HTR-8/SVneo (cell line): ENCODE measurements at places on chromosomes 13 and 19.

- no peak for DNase-seq
Measured at GRCh38 chr19:40378509-40378908, 11.5 kb downstream of the HIPK4 start.

DNA sequence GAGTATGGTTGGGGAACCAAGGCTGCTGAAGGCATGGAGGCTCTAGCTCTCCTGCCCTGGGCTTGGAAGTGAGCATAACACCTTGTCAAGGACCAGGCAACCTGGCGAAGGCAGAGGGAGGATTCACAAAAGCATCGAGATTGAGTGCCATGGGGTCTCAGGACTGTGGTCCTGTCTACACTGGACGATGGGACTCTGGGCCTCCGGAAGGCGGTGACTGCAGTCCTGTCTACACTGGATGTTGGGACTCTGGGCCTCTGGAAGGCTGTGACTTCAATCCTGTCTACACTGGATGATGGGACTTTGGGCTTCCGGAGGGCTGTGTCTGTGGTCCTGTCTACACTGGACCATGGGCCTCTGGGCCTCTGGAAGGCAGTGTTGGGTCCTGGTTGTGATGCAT, 290.4 kb downstream of the TEX29 start:
- DNase-seq = no peak

DNA sequence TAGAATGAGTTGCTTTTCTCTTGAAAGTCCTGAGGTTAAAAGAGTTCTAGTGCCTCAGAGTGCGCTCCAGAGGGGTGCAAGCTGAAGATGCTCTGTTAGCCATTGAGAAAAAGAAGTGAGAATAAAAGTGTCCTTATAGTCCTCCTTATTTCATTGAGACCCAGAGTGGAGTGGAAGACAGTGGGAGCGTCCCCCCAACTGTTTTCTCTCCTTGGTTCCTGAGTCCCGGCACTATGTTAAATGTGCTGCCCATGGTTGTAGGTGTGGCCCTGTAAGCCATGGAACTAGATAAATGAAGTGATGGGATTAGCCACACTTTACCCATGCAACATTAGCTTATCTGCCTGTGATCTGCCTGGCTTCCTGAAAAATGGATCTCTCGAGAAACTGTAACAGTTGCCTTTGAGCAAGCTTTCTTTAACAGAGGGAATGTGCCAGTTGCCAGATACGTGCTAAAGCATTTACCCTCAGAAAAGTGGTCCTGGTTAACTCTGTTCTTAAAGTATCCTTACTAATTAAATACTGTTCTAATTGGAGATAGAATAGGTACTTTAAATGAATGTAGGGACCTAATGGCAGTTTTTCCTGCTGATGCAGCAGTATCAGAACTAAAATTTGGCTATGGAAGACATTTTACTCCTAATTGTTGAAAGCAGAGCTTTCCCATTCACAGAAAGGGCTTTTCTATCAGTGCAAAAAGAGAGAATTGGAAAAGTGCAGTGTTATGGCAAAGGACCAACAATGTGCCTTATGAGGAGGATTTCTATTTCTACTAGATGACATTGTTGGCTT, 21.4 kb upstream of the PSG9 start:
- no peak for DNase-seq

GRCh38 chr13:106570299-106570852, 2.4 kb upstream of the ARGLU1 start:
- no peak for DNase-seq

GRCh38 chr13:49354719-49355118, 89.1 kb downstream of the CAB39L start:
- DNase-seq = no peak
